ENCODE measurements at places on chromosomes 11 and 22.

GRCh38 chr11:74689666-74690065, 41.6 kb downstream of the CHRDL2 start:
- DNase-seq, result peak; percentile 65

DNA sequence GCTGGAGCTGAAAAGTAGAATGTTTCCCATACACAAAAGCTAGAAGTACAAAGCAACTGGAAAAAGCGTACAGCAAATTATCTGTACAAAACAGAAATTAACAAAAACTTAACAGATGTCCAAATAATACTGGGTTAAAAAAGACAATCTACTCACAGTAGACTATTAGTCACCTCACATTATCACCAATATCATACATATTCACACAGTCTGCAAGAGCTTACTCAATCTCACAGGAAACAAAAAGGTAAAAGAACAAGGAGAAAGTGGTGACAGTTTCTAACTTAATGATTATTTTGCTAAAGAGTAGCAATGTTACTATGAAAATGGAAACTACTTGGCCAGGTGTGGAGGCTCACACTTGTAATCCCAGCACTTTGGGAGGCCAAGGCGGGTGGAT, 11.9 kb downstream of the CELF1 start:
- DNase-seq, result no peak

- DNase-seq, result no peak
Measured at GRCh38 chr22:28630177-28630574, 49.5 kb downstream of the TTC28 start.

- DNase-seq, result no peak
Measured at GRCh38 chr11:290621-291231, 1.8 kb downstream of the PGGHG start.

GRCh38 chr22:37186228-37186996, 1.6 kb downstream of the C1QTNF6 start:
- DNase-seq, result peak; percentile 96

- DNase-seq, result no peak
Measured at GRCh38 chr22:20056696-20057386, 23.2 kb upstream of the DGCR8 start.

GRCh38 chr22:24950272-24950902, 2.1 kb upstream of the KIAA1671 start:
- peak; percentile 43 for DNase-seq

GRCh38 chr22:33321466-33321865, 263.3 kb upstream of the SYN3 start:
- no peak for DNase-seq

- DNase-seq, result no peak
Measured at GRCh38 chr11:22441831-22442230, 103.7 kb downstream of the SLC17A6 start.

DNA sequence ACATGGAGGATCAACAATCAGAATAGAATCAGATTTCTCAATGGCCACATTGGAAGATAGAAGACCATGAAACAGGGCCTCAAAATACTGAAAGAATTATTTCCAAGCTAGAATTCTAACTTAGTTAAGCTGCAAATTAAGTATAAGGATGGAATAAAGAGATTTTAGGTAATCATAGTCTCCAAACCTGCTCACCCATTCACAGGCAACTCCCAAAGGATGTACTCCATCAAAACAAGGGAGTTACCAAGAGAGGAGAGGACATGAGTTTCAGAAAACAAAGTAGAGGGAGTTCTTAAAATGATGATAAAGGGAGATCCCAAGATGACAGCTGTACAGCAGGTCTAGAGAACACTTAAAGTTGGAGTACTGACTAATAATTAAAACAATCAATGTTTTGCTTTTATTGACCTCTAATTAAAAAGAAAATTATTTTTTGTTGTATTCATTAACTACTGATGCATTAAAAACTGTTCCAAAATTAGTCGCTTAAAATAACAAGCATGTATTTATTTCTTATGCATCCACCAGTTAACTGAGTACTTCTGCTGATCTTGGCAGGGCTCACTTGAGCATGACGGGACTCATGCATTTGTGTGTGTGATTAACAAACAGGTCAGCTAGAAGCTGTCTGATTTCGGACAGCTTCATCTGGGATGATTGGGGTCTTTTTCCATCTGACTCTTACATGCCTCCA, 95.6 kb downstream of the CD44 start:
- DNase-seq, result no peak

- no peak for DNase-seq
Measured at GRCh38 chr11:33669598-33670249, 30.9 kb downstream of the C11orf91 start.

DNA sequence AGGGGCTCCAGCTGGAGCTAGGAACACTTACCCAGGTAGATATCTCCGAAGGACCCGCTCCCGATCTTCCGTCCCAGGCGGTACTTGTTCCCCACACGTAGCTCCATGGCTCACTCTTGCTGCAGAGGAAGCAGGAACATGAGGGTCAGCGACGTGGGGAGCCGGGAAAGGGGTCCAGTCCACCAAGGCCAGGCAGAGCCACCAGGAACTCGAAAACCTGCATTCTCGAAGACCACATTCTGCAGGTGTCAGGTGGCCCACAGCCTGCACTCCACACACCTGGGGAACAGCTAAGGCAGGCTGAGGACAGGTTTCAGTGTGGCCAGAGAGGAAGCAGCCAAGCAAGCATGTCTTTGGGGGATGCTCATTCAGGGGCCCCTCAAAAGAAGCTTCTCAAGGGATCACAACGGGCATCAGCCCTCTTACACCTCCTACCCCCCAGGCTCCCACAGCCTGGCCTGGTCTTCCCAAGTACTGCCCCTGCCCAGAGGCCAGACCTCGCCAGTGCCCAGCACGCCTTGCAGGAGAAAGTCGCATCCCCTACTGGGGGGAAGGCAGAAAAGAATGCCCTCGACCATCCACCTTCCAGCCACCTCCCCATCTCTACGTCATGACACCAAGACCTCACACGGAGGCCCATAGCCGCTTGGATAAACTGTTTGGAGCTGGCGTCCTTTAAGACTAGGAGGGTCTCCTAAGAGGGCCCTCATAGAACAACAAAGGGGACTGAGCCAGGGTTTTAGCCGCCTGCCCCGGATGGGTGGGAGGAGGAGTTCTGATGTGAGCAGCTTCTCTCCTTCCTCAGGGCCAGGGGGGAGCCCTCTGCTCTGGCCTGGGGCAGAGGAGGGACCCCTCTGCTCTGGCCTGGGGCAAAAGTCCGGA, 2.9 kb downstream of the CSNK1E start:
- DNase-seq, result peak; percentile 51

DNA sequence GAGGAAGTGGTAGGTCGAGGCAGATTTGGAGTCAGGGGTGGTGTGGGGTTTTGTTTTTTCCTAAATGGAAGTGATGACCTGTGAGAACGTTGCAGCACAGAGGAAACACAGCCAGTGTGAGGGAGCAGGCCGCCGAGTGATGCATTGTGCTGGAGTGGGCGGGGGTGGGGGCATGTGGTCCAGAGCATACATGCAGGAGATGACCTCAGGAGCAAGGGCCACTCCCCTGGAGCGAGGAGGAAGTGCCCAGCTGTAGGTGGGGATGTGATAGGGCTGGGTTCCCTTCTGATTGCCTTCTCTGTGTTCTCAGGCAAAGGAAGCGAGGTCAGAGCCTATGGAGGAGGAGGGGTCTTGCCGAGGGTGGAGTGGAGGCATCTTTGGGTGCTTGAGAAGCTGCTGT, 81.4 kb downstream of the PPP6R3 start:
- peak; percentile 13 for DNase-seq

- DNase-seq, result no peak
Measured at GRCh38 chr11:112631333-112631732, 329.9 kb upstream of the NCAM1 start.

DNA sequence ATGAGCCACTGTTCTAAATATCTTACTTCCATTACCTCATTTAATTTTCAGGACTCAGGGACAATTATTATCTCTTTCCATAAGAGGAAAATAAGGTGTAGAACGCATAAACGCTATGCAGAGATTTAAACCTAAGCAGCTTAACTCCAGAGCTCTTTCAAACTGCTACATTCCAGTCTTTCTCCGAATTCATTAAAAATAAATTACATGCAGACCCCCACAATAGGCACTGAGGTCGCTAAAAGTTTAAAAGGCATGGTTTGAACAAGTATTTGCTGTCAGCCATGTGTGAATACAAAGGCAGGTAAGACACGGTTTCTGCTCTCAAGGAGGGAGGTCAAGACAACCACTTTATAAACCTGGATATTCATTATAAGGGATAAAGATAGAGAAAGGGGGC, 983 bp downstream of the NARS2 start:
- DNase-seq, result no peak

DNA sequence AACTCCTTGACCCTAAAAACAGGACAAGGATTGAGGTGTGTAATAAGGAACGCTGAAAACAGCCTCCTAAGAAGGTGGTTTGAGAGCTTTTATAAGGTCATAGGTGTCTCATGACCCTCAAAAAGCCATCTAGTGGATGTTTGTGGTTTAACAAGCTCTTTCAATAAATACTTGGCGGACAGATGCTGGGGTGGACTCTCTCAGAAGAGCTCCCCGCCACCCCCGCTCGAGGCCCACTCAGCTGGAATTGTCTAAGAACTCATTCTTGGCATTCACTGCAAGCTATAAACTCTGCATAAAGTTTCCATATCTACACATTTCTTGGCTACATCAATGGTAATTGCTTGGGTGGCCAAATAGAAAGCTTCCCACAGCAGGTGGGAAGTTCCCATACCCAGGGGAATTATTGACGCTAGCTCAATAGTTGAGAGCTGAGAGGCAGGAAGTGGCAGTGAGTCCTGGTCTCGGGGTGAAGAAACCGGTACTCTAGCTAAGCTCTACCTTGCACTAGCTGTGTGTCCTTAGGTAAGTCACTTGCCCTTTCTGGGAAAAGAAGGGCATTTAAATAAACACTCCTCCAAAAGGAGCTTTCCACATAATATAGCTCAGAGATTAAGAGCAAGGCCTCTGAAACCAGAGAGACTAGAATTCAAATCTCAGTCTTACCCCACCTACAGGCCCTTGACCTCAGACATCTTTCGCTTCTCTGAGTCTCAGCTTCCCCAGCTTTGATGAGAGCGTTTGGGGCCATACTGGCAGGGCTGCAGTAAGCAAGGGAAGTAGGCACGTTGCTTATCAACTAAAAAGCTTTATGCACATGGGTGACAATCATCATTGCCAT, 6.4 kb downstream of the MS4A15 start:
- peak; percentile 17 for DNase-seq

DNA sequence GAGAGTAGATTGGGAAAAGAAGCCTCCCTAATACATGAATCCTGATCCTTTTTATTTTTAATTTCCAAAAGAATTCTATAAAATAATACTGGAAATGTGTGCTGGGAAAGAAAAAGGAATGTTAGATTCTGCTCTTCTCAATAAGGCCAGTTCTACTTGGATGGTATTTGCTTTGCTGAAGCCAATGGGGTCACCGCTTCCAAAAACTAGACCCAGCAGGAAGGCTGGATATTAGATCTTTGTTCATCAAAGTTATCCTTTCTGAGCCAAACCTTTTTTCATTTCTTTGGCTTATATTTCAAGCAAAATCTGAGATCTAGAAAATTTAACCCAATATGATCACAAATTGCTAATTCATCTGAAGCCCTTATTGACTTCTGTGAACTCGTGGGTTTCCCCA, 41.4 kb downstream of the SCUBE2 start:
- DNase-seq, result no peak

GRCh38 chr11:46339816-46340215, 7.4 kb upstream of the DGKZ start:
- peak; percentile 42 for DNase-seq

GRCh38 chr11:124693142-124693541, 19.4 kb downstream of the SPA17 start:
- no peak for DNase-seq

GRCh38 chr11:35215945-35216344, 77.0 kb downstream of the CD44 start:
- no peak for DNase-seq

- no peak for DNase-seq
Measured at GRCh38 chr11:69440876-69441275, 40.6 kb upstream of the LINC01488 start.

GRCh38 chr11:126723665-126724045, 276.9 kb downstream of the KIRREL3 start:
- no peak for DNase-seq

DNA sequence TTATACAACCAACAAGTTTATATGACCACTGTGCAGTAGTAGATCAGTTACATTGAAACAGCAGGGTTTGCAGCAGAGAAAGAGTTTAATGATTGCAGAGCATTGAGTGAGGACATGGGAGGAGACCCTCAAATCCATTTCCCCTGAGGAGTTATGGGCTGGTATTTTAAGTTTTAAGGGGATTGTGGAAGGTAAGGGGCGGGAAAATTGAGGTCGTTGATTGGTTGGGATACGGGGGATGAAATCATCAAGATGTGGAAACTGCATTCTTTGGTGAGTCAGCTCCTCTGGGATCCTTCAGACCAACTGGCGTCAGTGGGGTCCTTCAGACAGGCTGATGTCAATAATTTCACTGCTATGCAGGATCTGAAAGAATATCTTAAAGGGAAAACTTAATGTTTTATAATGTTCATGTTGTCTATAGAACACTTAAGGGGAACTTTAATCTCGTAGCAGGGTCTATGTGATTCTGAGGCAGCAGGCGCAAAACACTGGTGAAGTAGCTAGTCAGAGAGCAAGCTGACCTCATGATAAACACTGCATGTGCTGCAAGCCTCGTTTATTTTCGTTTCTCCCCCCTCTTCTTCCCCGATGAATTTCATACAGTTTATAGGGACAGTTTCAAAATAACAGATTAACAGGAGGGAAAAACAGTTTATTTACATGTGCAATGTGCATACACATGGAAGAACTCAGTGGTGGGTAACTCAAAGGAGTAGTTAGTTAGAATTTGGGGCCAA, 17.4 kb upstream of the BACE1-AS start:
- DNase-seq, result peak; percentile 92

GRCh38 chr11:133656082-133656635, 123.9 kb upstream of the OPCML start:
- DNase-seq, result no peak

GRCh38 chr11:57322256-57323166, 2.2 kb downstream of the TNKS1BP1 start:
- DNase-seq, result peak; percentile 97

- DNase-seq, result no peak
Measured at GRCh38 chr11:126422446-126422845, 67.0 kb downstream of the ST3GAL4 start.

GRCh38 chr22:37425800-37426705, 1.2 kb downstream of the ELFN2 start:
- DNase-seq, result peak; percentile 48

- peak; percentile 58 for DNase-seq
Measured at GRCh38 chr11:93198215-93198845, 539 bp upstream of the SLC36A4 start.

GRCh38 chr11:62931499-62932278, 10.5 kb upstream of the CHRM1 start:
- DNase-seq, result no peak

DNA sequence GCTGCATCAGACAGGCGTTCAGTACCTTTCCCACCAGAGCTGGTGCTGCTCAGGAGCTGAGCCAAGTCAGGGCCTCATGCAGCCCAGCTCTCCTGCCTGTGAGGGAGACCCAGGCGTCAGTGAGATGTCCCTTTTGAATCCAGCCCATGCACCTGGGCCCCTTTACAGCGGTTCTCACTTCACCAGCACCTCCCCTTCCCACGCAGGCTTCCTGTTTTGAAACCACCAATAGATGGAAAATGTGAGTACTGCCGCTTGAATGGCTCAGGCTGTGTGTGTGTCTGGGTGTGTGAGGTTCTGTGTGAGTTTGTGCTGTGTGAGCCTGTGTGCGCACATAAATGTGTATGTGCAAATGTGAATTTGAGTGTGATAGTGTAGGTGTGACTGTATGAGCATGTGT, 88.4 kb downstream of the UBASH3B start:
- no peak for DNase-seq

All from choroid plexus epithelial cell (primary cell).